ENCODE measurements at places on chromosomes 3 and 15.

- no peak for DNase-seq
Observed at GRCh38 chr3:159787794-159788205, 200.8 kb upstream of the IL12A start.

GRCh38 chr3:41029356-41029755 is 169.9 kb upstream of the CTNNB1 start:
- no peak for DNase-seq

GRCh38 chr3:9947025-9947995 is 4.9 kb downstream of the PRRT3 start:
- DNase-seq: peak; percentile 46

- DNase-seq: no peak
Observed at GRCh38 chr15:72078887-72079286, 39.1 kb downstream of the MYO9A start.

GRCh38 chr3:125006291-125006731 is 49.5 kb downstream of the HEG1 start:
- no peak for DNase-seq

DNA sequence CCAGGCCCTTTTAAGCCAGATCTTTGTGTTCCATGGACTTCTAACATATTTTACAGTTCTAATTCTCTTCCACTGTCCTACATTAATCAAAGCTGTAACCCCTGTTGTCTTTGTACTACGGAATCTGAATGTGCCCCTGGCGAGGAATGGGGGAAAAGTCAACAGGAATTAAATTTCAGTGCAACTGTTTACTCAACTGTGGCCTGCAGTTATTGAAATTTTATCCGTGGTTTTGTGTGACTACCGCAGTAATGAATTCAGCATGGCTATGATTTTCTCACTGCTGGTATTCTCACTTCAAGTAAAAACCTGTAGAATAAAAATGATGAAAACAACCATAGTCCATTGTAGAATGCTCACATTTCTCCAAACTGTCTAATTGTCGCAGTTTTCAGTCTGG is 388.0 kb downstream of the FOXP1 start:
- DNase-seq: no peak

DNA sequence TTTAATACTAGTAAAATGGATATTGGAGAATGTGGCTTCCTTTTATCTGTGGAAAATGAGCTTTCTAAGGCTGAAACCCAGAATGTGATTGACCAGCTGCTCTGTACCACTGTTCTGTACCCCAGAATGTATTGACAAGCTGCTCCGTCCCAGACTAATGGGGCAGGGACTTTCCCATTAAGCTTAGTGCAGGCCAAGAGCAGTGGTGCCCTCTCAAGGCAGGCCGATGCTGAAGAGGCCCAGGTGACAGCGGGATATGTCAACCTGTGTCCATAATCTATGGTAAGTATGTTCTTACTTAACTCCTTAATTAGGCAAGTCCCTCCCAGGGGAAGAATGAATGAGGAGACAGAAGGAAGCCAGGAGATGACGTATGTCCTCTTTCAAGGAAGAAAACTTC is 31.1 kb downstream of the SGO1 start:
- DNase-seq: no peak

GRCh38 chr15:20345401-20345958 is 196.1 kb downstream of the GOLGA6L6 start:
- no peak for DNase-seq

DNA sequence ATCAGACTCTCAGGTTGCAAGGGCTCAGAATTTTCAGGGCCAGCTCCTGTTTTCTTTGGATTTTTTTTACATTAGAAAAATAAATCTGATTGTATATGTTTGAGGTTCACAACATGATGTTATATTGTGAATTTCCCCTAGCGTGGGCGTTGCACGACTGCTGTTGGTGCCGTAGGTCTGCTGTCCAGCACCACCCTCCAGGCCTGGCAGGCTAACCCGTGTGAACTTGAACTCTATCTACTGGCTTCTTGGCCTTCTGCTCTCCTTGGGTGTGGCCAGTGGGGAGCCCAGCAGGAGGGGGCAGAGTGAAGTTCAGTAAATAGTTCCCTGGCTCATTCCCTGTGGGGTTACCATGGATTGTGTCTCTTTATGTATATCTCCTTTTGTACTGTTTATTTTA is 80.5 kb upstream of the RORA start:
- DNase-seq: no peak

DNA sequence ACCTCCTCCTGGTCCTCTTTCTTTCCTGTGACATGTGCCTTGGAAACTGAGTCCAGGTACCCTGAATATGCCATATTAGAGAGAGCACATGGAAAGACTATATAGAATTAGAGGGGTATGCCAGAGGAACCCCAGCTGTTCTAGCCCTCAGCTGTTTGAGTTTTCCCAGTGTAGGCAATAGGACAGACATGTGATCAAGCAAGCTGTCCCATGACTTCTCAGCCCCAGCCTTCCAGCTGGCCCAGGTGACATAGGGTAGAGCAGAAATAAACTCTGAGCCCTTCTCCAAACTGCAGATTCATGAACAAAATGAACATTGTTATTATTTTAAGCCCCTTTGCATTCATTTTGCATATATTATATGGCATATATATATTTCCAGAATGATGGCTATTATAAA is 118.7 kb downstream of the PPM1L start:
- DNase-seq: no peak

DNA sequence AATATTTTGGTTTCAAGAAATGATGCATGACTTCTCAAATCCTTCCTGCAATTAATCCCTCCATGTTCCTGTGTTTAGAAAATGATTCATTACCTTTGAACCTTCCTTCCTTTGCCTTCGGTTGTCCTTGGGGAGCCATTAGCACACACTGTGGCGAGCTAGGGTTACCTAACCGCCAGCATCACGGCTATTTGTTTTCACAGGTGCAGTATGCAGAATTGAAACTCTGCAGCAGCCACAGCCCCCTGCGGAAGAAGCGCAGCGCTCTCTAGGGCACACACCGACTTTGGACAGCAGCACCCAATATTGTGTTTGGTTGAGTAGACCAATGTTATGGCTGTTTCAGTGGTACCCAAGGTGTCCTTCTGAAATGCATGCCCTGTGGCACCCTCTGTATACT is 247.4 kb downstream of the MCTP2 start:
- DNase-seq: peak; percentile 19

GRCh38 chr3:96083610-96084009 is 730.8 kb upstream of the EPHA6 start:
- DNase-seq: no peak

GRCh38 chr15:92725171-92725570 is 69.6 kb upstream of the FAM174B start:
- DNase-seq: no peak

DNA sequence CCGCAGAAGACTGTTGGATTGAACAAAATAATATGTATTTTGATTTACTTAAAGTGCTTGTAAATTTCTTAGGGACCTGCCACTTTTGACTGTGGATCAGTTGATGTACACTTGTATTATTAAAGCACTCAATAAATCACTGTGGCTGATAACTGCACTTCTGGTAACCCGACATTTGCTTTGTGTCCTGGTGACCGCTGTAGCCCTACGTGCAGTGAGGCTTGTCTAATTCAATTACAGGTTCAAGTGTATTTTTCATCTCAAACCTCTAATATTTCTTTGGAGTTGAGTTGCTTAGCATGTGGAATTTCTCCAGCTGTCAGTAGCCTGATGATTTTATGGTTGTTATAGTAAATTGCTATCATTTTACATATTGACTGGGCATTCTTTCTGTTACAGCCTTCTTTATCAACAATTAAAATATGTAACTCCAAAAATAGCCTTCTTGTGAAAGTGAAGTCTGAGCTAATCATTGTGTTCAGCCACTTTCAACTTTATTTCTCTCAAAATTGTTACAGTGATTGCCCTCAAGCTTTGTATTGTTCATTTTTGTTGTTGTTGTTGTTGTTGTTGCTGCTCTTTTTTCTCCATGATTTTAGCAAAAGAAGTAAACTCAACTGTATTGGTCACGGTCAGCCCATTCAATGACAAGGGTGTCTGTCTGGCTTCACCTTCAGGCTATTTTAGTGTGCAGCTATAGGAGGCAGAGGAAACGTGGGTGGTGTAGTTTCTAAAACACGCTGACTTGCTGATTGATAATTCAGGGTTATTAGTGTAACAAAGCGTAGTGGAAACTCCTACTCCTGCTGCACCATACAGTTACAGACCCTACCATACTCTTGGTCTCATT is 215.1 kb upstream of the UBE2E1 start:
- no peak for DNase-seq

GRCh38 chr15:90716317-90716975 is 700 bp upstream of the BLM start:
- DNase-seq: no peak

DNA sequence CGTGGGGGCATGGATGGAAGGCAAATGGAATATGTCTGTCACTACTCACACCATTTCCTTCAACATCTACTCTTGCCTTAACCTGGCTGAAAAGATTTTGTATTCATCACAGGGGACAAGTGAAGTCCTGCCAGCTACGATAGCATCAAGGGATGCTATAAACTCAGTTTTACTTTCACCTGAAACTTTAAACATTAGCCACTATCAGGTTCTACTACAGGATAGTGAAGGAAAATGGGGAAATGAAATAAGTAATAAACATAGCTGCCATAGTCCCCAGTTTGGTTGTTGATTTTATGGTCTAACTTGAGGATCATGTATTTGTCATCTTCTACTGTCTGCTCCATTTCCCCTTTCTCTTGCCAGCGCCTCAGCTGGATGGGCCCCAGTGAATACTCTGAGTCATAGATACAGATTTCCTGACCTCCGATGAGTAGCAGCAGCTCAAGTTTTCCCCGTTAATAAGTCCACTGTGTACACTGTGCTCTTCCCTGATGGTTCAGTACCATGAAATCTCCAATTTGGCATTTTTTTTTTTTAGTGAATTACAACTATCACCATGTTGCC is 338.2 kb upstream of the SLCO3A1 start:
- no peak for DNase-seq
